ENCODE measurements at places on chromosomes 2 and 18.

- no peak for DNase-seq
Observed at GRCh38 chr2:64543008-64543697, 19.0 kb downstream of the AFTPH start.

- no peak for DNase-seq
Observed at GRCh38 chr2:59096973-59097372, 855.8 kb upstream of the FANCL start.

- no peak for DNase-seq
Observed at GRCh38 chr2:213101692-213102460, 49.5 kb downstream of the IKZF2 start.

DNA sequence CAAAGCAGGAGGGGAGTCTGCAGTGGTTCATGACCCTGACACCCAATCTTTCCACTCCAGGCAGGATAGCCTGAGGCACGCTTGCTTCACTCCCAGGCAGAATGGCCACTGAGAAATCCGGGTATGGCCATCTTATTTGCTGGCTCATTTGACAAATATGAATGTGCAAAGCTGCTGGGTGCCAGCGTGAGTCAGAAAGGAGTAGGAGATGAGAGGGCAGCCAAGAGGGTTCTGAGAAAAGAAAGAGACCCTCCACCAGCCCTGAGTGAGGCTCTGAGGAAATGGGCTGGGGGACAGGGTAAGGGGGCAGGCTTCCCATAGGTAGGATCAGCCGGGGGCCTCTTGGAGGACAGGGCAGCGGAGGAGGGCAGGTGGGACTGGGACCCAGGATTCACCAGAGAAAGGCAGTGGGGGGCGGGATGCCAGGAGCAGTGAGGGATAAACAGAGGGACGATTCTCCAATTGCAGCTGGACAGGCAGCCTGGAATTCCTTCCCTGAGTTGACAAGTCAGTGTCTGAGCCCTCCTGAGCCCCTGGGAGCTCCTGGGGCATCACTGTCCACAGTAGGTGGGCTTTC is 15.2 kb downstream of the RAMP1 start:
- no peak for DNase-seq

GRCh38 chr18:76507830-76508385 is 12.9 kb upstream of the ZNF516 start:
- DNase-seq: no peak

DNA sequence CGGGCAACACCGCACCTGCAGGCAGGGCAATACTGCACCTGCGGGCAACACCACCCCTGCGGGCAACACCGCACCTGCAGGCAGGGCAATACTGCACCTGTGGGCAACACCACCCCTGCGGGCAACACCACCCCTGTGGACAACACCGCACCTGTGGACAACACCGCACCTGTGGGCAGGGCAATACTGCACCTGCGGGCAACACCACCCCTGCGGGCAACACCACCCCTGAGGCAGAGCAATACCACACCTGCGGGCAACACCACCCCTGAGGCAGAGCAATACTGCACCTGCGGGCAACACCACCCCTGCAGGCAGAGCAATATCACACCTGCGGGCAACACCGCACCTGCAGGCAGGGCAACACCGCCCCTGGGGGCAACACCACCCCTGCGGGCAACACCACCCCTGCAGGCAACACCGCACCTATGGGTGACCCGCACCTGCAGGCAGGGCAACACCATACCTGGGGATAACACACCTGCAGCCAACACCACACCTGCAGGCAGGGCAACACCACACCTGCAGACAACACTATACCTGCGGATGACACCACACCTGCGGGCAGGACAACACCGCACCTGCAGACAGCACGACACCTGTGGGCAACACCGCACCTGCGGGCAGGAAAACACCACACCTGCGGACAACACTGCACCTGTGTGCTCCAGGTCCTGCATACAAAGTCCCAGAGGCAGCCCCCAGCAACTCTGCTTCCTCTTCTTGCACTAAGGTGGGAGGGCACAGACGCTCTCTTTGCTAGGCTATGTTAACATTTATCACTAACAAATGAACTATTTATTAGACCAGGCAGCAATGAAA is 57.7 kb downstream of the EIPR1 start:
- DNase-seq: no peak

- no peak for DNase-seq
Observed at GRCh38 chr2:107589079-107589491, 237.6 kb upstream of the RGPD4 start.

GRCh38 chr2:84459944-84460429 is 907 bp upstream of the SUCLG1 start:
- no peak for DNase-seq

- no peak for DNase-seq
Observed at GRCh38 chr2:3214806-3215404, 162.7 kb downstream of the EIPR1 start.

DNA sequence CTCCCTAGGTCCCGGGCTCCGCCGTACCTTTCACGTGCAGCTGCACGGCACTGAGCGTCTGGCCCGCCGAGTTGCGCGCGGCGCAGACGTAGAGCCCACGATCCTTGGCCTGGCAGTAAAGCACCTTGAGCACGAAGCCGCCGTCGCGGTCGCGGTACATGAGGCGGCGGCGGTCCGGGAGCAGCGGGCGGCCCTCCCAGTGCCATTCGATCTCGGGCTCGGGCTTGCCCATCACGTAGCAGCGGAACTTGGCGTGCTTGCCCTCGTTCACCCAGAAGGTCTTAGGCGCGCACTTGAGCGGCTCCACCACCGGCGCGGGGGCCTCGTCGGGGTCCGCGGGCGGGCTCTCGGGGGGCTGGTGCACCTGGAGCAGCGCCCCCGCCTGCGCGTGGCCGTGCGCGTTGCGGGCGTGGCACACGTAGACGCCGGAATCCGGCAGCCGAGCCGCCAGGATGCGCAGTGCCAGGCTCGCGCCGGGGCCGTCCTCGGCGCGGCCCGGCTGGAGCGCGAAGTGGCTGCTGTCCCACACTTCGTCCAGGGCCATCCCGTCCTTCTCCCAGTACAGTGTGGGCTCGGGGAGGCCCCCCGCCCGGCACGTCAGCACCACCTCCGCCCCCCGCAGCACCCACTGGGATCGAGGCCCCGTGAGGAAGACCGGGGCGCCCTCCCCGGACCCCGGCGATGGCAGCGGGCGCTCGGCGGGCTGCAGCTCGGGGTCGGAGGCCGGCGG is 980 bp downstream of the OBSL1 start:
- no peak for DNase-seq

DNA sequence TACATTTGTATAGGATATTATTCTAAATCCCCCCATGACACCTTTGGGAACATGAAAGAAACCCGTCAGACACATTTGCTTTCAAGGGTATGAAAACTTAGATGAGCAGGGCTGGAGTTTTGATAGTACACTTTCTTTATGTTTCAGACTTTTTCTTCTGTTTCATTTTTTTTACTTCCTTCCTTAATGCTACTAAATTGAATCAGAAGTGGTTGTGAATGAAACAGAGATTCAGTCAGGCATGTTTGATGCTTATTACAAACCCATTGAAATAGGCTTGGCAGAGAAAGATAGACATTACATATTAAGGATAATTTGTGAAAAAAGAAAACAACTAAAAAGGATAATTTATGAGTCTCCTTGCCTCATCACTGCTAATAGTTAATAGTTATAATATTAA is 26.8 kb downstream of the SLC30A6 start:
- no peak for DNase-seq

- no peak for DNase-seq
Observed at GRCh38 chr2:136286423-136286822, 168.5 kb upstream of the CXCR4 start.

DNA sequence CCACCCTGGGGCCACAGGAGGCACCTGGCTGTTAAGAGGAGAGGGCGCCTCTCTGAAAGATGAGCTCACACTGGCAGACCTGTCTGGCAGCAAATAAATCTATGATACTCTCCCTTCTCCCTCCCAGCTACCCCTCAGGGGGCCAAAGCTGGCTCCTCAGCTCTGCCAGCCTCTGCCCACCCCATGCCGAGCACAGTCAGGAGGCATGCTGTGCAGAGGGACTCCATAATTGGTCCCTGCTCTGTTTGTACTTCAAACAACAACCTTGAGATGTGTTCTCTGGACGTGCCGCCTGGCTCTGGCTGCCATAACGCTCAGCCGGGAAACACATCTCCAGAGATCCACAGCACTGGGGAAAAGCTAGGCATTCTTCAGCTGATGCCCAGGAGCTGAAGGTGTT is 126.7 kb downstream of the GALNT14 start:
- DNase-seq: no peak

DNA sequence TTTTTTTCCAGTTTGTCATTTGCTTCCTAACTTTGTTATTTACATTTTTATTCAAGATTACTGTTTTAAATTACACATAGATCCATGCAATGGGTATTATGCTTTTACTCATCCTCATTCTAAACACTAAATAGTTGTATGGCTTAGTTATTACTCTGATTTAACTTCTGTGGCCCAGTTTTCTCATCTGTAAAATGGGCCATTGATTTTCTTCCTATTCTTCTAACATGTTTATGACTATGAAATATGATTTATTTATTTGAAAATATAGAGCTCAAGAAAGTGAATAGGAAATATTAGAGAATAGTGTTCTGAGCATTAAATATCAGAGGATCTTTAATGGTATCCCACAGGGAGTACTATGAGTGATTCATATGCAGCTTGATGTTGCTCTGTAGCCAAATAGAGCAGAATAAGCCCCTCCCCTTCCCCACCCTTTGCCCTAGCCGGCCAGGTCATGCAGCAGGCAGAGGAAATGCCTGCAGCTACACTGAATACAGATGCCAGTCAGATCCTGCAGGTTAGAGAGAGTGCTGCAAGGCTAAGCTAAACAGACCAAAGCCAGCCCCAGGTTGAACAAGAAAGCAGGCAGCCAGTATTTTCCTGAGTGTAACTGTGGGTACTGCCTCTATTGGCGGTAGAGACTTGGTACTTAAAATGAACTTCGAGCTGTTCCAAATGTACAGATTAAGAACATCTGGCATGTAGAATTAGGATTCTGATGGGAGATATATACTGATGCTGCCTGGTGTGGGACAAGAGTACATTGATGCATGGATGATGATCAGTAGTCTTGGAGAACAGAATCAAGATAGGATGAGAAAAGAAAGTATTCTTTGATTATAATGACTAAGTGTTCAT is 11.7 kb upstream of the ACYP2 start:
- peak; percentile 23 for DNase-seq

Data from esophagus squamous epithelium (tissue), 5 donors.